ENCODE measurements at places on chromosomes 6 and 20.

- no peak for DNase-seq
Measured at GRCh38 chr6:1423578-1423977, 34.2 kb downstream of the FOXF2 start.

DNA sequence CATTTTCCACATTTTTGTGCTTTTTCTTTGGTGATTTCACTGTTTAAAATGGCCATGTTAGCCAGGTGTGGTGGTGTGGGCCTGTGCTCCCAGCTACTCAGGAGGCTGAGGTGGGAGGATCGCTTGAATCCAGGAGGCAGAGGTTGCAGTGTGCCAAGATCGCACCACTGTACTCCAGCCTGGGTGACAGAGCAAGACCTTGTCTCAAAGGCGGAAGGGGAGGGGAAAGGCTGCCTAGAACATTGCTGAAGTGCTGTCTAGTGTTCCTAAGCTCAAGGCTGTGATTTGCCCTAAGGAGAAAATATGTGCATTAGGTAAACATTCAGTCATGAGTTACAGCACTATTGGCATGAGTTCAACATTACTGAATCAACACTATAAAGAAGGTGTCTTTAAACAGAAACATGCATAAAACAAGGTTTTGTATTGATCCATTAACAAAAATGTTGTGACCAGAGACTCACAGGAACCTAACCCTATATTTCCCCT lies 14.0 kb downstream of the ZC2HC1B start:
- no peak for DNase-seq

GRCh38 chr6:45732731-45733130 lies 282.9 kb downstream of the CLIC5 start:
- DNase-seq, result no peak

- no peak for DNase-seq
Measured at GRCh38 chr6:92174398-92175073, 1244.8 kb downstream of the EPHA7 start.

- DNase-seq, result no peak
Measured at GRCh38 chr20:36217226-36217625, 19.1 kb upstream of the AAR2 start.

DNA sequence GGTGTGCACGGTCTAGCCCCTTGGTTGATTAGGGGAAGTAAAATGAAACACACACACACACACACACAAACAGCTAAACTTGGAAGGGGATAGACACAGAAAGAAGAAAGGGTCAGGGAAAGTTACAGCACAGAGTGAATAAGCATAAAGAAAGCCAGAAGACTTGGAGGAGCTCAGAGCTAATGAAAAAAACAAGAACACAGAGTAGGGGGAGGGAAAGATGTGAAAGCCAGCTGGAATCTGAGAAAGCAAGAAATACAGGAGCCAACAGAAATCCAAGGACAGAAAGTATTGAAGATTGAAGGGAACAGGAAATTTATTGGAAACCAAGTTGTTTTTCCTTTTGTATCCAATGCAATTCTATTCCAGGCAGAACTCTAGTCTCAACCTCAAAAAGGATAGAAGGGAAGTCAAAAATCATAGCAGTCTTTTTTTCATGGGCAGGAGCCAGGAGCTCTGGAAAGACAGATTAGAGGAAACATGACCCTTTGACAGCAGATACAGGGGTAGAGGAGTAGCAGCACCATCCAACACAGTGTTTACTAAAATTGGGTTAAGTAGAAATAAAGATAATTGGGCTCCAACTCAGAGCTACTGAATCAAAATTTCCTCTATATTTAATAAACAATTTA lies 10.1 kb downstream of the HMGCLL1 start:
- no peak for DNase-seq

- DNase-seq, result no peak
Measured at GRCh38 chr20:2114990-2115681, 13.5 kb downstream of the STK35 start.

DNA sequence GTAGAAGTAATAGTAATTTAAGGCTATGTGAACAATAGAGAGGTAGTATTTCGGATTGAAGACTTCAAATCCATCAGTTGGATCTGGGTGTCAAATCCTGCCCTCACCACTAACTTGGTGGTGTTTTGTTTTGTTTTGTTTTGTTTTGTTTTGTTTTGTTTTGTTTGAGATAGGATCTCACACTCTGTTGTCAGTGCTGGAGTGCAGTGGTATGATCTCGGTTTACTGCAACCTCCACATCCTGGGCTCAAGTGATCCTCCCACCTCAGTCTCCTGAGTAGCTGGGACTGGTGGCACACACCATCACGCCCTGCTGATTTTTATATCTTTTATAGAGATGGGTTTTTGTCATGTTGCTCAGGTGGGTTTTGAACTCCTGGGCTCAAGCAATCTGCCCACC lies 129.4 kb upstream of the ZNF217 start:
- DNase-seq, result no peak

- DNase-seq, result no peak
Measured at GRCh38 chr6:47188588-47189021, 121.1 kb downstream of the TNFRSF21 start.

DNA sequence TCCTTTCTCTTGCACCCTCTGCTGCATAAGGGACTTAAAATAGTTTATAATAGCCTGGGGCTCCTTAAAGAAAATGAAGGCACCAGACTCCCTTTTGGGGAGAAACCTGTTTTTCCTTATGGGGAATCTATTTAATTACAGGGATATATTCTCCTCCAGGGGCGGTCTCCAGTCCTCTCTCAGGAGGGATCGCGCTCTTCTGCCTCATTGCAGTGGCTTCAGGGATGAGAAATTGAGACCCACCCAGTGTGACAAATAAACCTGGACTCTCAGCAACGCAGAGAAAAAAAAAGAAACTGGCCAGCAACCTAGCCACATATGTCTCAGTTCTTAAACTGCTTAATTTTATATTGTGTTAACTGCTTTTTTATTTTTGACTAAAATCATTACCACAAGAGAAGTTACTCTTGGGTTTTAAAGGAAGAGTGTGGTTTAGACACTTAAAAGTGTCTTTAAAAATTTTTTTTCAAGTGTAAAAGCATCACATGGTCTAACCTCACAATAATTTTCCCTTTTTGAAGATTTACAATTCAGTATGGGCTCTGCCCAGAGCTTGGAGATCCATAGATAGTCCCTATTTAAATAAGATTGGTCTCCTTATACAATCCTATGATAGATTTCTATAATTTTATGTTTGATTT lies 11.7 kb upstream of the GOPC start:
- DNase-seq, result no peak

DNA sequence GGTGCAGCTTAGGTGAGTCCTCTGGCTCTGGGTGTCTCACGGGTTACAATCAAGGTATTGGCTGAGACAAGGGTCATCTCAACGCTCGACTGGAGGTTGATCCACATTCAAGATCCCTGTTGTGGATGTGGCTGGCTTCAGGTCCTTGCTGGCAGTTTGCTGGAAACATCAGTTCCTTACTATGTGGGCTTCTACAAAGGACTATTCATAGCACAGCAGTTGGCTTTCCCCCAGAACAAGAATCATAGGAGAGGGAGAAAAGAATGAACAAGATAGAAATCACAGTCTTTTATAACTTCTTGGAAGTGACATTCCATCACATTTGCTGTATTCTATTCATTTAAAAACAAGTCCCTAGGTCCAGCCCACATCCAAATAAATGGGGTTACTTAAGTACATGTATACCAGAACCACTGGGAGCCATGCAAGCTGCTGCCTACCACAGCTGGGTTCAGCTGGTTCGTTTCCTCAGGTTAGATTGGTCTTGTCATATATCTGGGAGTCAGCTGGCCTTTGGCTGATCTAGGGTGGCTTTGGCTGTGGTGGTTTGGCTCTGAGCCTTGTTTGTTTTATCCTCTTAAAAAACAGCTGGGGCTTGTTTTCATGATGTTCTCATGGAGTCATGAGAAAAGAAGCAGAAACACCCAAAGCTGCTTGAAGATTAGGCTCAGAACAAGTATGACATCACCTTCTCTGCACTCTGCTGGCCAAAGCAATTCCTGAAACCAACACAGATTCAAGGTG lies 433.2 kb upstream of the SPTLC3 start:
- no peak for DNase-seq

- DNase-seq, result no peak
Measured at GRCh38 chr6:6634735-6635075, 46.2 kb downstream of the LY86 start.

- DNase-seq, result no peak
Measured at GRCh38 chr6:168080393-168081077, 1.5 kb upstream of the FRMD1 start.

- no peak for DNase-seq
Measured at GRCh38 chr20:47792021-47792618, 6.8 kb upstream of the SULF2 start.

All from NCI-H774 (cell line).